Heart left ventricle (tissue), 16 donors: ENCODE measurements at places on chromosomes 2 and 18.

DNA sequence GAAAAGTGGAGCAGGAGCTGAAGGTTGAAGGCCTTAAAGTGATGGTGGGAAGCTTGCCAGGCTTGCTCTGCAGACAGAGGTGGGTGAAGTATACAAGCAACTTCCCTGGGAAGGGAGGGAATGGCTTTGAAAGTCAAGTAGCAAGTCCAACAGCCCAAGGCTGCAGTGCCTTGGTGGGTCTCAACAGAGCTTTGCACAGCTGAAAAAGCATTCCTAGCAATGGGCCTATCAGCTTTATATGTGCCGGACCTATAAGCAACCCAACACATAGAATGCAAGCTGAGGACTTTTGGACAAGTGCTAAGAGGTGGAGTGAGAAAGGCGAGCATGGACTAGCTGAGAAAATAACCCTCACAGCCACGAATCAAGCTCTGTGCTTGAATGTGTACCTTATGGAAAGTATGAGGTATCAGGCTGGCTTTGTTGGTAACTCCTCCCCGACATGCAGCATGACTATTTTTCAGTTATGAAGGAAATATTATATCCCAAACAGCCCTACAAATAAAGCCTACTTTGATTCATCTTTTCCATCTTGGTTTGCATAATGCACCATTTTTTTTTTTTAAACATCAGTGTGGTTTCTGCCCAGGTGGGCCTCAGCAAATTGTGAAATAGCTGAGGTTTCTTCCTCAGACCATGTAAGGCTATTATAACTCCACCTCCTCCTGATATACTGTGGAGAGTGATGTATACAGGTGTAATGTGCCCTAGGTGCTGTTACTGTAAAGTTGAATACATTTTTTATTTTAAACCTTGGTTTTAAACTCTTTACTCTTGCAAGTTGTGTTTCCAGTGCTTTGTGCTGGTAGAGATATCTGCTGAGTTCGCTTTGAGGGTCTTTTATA, 241.4 kb upstream of the CXCR4 start:
- no peak for DNase-seq

DNA sequence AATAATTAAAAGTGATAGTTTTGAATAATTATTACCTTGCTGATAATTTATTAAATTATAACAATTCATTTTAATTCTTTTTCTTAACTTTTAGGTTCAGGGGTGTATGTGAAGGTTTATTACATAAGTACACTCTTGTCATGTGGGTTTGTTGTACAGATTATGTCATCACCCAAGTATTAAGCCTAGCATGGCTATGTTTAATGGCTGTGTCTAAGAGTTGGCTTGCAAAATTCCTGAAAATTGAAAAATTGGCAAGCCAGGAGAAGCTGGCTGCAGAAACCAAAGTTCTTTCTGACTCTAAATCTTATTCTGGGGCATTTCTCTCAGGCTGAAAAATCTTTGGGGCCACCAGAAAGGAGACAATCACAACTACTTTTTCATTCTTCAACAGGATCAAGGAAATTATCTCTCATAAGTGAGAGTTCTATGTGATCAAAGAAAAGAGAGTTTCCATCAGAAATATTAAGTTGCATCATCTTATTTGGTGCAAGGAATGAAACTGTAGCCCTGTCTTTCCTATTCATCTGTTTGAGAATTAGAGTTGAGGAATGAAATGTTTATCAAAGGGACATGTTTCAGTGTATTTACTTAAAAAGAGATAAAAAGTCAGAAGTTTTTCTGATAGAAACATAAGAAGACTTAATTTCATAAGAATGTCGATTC, 412.1 kb upstream of the CDH2 start:
- DNase-seq, result no peak

DNA sequence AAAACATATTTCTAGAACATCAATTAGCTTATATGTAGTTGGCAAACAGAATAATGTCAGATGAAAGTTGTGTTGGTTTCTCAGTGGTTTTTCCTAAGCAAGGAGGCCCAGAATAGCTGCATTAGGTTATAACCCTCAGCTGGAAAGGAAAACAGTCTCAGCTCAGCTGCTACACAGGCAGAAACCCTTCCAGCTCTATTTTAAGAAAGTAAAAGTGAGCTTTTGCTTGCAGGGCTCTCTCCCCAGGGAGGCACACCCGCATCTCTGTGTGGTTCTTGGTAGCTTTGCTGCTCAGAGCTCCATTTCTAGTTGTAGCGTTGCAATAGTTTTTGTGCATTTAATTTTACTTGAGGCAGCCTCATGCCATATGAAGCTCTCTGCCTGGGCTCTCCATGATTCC, 54.6 kb downstream of the PIKFYVE start:
- DNase-seq, result peak; percentile 66

- DNase-seq, result no peak
These were observed 232.9 kb downstream of the GULP1 start for GRCh38 chr2:188524519-188525113.

DNA sequence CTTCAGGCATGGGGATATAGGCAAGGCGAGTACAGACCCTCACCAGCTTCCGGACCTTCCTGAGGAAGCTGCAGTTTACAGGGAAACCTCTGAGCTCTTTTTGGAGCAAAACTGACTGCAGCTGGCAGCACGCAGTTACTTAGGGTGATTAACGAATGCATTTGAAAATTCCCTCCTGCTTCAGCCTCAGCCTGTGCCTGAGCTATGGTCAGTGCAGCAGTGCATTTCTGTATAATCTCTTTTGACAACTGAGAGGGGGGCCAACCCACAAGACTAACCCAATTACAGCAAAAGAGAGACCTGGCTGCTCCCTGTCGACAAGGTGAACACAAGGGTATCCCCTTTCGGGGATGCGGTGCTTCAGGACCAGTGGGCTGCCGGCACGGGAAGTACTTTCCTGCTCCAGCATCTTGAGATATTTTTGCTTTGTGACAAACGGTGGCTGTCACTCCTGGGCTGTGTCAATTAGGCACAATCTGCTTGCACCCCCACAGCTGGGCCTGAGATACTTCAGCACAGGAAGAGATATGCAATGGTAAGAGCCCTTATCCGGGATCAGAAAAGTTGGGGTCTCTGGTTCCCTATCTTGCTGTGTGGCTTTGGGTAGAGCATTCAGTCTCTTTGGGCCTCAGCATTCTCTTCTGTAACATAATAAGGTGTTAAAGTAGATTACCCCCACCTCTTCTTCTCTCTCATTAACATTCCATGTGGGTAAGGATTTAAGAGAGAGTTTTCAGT, 141.0 kb downstream of the TMEM17 start:
- no peak for DNase-seq

- DNase-seq, result no peak
These were observed 2.9 kb upstream of the RRM2 start for GRCh38 chr2:10119601-10120157.
